ENCODE measurements at places on chromosomes 3 and 15. TPM values are rescaled to one million over a fixed set of nuclear protein-coding genes. Genes with fewer than 3 reads are reported as not detected.

DNA sequence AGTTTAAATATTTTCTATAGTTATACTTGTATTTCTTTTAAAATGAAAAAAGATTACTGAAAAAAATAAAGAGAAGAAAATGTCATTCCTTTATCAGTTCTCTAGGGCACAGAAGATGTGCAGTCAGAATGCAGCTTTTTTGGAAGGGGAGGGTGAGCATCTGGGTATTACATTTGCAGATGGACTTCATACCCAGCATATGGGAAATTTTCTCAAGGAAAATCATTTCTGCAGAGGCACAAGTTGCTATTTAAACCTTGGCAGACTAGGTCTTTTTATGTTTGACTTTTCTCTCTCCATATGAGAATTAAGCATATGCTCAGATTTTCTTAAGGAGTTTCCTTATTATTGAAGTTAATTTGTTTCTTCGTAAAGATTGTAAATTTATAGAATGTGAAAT, 39.5 kb upstream of the ZNF385D start:
- H3K4me3 ChIP-seq, result no peak overlapping the region
- DNase-seq, result no peak
- no peak overlapping the region for H3K27ac ChIP-seq
- no peaks in the 10 kb centered on the region for H3K36me3 ChIP-seq

DNA sequence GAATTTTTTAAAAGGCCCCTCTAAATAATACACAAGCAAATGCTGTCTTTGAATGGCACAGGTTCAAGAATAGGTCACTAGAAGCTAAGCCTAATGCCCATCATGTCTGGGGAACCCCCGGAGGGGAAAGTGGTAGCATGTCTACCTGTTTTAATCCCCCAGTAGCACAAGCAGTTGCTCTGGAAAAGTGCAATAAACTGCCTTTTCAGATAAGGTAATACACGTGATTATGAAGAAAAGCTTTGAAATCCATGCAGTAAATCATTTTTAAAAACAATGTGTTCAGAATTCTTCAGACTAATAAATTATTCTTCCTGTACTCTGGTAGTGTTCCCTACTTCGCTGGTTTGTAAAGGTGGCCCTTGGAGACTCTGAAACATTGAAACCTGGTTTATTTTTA, 922.2 kb downstream of the ROBO1 start:
- H3K27me3 ChIP-seq, result no peaks in the 10 kb centered on the region
- H3K36me3 ChIP-seq, result no peaks in the 10 kb centered on the region
- no peak overlapping the region for H3K4me3 ChIP-seq
- peaks cover 27% of the 10 kb centered on the region for H3K4me1 ChIP-seq
- no peak for DNase-seq

GRCh38 chr15:67296188-67296587, 41.6 kb downstream of the IQCH start:
- H3K27me3 ChIP-seq, result no peaks in the 10 kb centered on the region
- no peaks in the 10 kb centered on the region for H3K36me3 ChIP-seq
- no peak overlapping the region for H3K27ac ChIP-seq
- DNase-seq, result peak; percentile 24

- H3K4me3 ChIP-seq, result no peak overlapping the region
- DNase-seq, result no peak
- H3K27me3 ChIP-seq, result no peaks in the 10 kb centered on the region
- H3K27ac ChIP-seq, result no peak overlapping the region
- H3K36me3 ChIP-seq, result no peaks in the 10 kb centered on the region
- no peaks in the 10 kb centered on the region for H3K4me1 ChIP-seq
Measured at GRCh38 chr3:148901987-148902791, 37.1 kb downstream of the CPA3 start.

DNA sequence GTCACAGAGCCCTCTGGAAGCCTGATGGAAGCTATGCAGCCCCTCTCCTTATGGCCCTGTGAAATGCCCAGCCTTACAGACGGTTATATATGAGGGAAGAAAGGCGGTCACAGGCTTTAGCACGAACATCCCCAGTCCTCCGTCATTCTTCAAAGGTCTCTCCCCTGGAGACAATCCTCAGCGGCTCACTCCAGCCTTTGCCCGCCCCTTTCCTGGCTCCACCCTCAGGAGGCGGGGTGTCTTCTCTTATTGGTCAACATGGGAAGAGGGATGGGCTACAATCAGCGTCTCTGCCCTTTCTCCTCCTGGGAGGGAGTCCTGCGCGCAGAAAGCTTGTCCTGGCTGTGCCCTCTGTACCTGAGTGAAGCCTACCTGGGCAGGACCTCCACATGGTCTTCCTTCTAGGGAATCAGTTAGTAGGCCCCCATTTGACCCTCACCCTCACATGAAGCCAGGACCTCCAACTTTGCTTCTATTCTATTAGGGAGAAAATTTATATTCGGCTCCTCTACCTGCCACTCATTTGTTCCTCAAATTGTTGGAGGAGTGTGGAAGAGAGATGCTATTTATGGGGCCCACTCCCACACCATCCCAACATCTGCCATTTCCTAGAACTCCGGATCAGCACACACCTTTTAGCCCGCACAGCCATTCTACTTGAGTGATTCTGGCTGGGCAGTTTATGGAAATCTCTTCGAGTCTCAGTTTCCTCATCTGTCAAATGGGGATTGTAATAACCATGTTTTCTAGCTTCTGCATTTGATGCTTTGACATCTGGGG, 112.9 kb upstream of the SLC6A11 start:
- no peaks in the 10 kb centered on the region for H3K27me3 ChIP-seq
- no peak for DNase-seq
- no peak overlapping the region for H3K27ac ChIP-seq

DNA sequence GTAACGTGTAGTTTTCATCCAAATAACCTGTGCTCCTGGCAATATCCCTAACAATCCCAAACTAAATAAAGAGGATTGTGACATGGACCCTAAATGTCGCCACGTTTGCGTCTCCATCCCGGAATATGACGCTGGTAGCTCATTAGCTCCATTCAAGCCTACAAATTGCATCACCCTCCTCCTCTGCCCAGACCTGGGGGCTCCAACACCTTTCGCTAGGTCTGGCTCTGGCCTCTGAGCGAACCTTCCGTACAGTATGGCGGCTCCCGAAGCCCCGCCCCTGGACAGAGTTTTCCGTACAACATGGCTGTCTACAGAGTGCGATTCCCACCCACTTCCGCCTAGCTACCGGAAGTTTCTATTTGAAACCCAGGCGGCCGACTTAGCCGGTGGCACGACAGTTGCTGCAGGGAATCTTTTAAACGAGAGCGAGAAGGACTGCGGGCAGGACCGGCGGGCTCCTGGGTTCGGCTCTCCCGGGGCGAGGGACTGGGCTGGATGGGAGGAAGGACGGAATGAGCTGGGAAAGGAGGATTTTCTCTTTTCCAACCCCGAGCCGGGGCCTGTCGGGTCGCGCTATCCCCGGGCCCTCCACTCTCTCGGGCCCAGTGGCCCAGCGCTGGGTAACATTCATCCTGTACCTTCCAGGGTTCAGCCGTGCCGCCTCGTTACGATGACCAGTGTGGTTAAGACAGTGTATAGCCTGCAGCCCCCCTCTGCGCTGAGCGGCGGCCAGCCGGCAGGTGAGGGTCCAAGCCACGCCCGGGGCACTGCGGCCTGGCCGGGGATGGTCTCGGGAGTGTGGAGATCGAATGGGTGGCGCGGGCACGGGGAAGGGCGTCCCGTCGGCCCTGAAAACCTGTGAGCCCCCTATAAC, at the start of gene KNSTRN:
Gene KNSTRN, plus strand, starts transcription at position 142 of the 877 bp plus-strand sequence. Its CDS starts 115 bp downstream, at position 257.
- H3K27me3 ChIP-seq, result no peaks in the 10 kb centered on the region
- peak within 1 kb of the TSS; percentile 61 for H3K4me3 ChIP-seq
- peak within 1 kb of the TSS; percentile 83 for H3K27ac ChIP-seq
- H3K36me3 ChIP-seq, result peaks cover 9% of the 10 kb centered on the region
- peak; percentile 93 for DNase-seq

DNA sequence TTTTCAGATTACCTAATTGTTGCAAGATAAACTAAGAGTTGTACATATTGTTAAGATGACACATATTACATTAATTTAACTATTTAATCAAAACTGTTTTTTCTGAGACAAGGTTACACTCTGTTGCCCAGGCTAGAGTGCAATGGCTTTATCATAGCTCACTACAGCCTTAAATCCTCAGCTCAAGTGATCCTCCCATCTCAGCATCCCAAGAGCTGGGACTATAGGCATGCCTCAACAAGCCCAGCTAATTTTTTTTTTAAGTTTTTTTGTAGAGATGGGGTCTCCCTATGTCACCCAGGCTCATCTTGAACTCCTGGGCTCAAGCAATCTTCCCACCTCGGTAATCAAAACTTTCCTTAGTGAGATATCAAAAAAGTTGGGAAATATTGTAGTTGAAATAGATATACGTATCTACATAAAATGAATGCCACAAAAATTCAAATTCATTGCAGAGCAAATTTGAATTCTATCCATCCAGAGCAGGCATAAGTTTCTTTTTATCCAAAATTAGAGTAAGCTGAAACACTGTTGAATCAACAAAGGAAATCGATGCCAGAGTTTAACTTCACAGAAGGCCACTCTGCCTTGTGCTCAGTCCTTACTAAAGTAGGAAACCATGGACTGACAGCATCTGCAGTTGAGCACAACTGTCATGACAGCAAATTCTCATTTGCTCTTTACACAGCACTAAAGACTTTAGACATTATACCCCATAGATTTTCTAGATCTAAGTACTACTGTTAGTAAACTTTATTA, 15.5 kb downstream of the ATOSA start:
- no peak for DNase-seq
- no peaks in the 10 kb centered on the region for H3K27me3 ChIP-seq
- no peaks in the 10 kb centered on the region for H3K36me3 ChIP-seq
- H3K4me3 ChIP-seq, result no peak overlapping the region

DNA sequence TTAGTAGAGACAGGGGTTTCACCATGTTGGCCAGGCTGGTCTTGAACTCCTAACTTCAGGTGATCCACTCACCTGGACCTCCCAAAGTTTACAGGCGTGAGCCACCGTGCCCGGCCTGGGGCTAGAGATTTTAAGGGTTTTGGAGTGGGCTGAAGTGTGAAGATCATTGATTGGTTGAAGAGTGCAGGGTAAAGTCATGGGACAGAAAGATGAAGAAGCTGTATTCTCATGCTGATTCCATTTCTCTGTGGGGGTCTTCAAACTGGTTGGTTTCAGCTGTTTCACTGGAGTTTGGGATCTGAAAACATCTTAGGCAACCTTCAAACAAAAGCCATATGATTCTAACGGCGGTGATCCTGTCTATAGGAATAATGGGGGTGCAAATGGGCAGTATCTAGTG, 52.1 kb downstream of the GATM start:
- H3K4me3 ChIP-seq, result no peak overlapping the region
- H3K4me1 ChIP-seq, result peaks cover 21% of the 10 kb centered on the region
- DNase-seq, result no peak
- no peak overlapping the region for H3K27ac ChIP-seq
- no peaks in the 10 kb centered on the region for H3K27me3 ChIP-seq

DNA sequence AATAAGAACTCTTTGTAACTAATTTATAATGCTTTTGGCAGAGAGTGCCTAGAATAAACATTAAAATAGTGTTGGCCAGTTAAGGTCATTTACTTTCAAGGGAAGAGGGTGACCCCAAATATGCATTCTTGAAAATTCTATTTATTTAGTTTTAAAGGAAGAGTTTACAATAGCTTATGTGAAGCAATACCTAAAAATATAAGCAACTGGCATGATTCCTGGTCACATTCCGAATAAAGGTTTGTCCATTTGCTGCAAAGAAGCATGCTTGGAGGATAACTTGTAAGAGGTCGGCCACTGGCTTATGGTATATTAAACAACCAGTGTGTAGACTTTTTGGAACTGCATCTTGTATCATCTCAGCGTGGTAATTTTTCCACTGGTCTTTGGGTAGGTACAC, 10.2 kb downstream of the MITF start:
- H3K27me3 ChIP-seq, result no peaks in the 10 kb centered on the region
- H3K4me1 ChIP-seq, result no peaks in the 10 kb centered on the region
- H3K27ac ChIP-seq, result no peak overlapping the region
- no peak for DNase-seq
- H3K4me3 ChIP-seq, result no peak overlapping the region
- H3K36me3 ChIP-seq, result no peaks in the 10 kb centered on the region

DNA sequence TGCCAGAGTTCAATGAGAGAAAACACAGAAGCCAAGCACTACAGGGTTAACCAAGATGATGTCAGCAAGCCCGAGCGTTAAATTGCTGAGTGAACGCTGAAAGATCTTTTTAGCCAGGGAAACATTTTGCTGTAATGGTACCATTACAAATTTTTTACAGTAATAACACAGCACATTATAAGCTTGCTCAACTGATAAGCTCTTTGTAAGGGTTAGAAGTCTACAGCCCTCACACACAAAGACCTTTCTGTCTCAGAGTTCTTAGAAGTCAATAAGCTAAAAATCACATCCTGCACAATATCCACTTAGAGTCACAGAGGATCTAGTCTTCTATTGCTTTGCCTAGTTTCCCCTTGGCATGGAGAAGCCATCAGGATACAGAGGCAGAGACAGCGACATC, 29.9 kb downstream of the CHSY1 start:
- H3K27me3 ChIP-seq, result no peaks in the 10 kb centered on the region
- no peak overlapping the region for H3K27ac ChIP-seq
- H3K4me3 ChIP-seq, result no peak overlapping the region
- H3K4me1 ChIP-seq, result no peaks in the 10 kb centered on the region
- no peaks in the 10 kb centered on the region for H3K36me3 ChIP-seq

DNA sequence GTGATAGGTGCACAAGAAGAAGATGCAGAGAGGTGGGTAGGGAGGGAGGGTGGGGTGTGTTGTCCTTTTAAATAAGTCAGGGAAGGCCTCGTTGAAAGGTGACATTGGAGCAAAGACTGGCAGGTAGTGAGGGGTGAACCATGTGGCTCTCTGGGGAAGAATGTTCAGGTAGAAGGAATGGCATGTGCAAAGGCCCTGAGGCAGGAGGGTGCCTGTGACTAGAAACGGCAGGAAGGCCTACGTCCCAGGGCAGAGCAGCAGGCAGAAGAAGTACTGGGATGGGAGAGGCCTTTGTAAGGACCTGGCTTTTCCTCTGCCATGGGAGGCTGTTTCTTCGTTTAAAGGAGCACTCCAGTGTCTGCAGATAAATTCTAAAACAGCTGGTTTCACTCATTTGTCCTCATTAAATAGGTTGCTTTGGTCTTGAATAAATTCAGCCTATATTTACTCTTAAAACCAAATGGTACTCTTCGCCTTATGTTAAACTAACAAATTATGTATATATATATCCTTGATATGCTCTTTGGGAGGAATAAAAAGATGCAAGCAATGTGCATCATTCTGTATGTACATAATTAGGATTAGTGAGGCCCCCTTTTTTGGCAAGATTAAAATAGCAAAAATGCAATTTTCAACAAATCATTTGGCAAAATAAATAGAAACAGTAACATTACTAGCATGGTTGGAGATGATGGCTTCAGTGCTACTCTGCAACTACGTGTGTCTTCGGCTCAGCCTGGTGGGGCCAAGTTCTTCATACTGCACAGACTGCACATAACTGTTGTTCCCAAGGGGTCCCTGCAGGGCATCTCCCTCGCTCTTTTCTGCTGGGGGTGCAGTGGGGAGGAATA, 151.4 kb downstream of the KLF13 start:
- no peak for DNase-seq
- no peaks in the 10 kb centered on the region for H3K27me3 ChIP-seq
- no peaks in the 10 kb centered on the region for H3K4me1 ChIP-seq
- no peak overlapping the region for H3K27ac ChIP-seq
- no peak overlapping the region for H3K4me3 ChIP-seq

GRCh38 chr3:114519415-114519814, 225.6 kb downstream of the TIGIT start:
- no peak for DNase-seq
- H3K4me1 ChIP-seq, result peaks cover 10% of the 10 kb centered on the region
- H3K27ac ChIP-seq, result no peak overlapping the region
- H3K27me3 ChIP-seq, result no peaks in the 10 kb centered on the region

- DNase-seq, result peak; percentile 31
- no peak overlapping the region for H3K27ac ChIP-seq
- no peak overlapping the region for H3K4me3 ChIP-seq
- no peaks in the 10 kb centered on the region for H3K27me3 ChIP-seq
- peaks cover 18% of the 10 kb centered on the region for H3K4me1 ChIP-seq
- no peaks in the 10 kb centered on the region for H3K36me3 ChIP-seq
Measured at GRCh38 chr3:69212411-69213160, 90.2 kb upstream of the LMOD3 start.

The CRYGS gene
- 3.2 TPM for total RNA-seq

The SERINC4 gene
- 0.23 TPM for total RNA-seq

The GRAMD1C gene
- total RNA-seq, result 4.2 TPM

Measured in Caco-2 (cell line).